Activated naive CD8-positive, alpha-beta T cell treated with anti-CD3 and anti-CD28 coated beads for 36 hours (primary cell): ENCODE measurements at places on chromosomes 1 and 21. TPM values are rescaled to one million over a fixed set of nuclear protein-coding genes. Genes with fewer than 3 reads are reported as not detected.

The COX20 gene
- 50.7 TPM for total RNA-seq

DNA sequence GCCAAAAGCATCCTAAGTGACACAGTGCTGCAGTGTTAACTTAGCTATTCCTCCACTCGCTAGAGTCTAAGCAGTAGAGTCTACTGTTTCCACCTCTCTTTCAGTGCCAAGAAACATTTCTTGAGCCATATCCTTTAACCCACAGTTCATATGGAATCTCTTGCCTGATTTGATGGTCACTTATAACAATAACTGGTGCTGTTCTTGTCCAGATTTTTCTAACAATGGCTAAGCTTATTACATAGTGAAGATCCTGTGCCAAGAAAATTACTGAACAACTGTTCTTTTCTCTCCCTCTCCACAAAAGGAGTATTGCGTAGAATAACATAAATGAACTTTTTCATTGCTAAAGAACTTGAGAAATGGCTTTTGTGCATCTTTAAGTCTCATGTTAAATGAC, 121.3 kb downstream of the CDC7 start:
- H3K36me3 ChIP-seq = no peaks in the 10 kb centered on the region
- H3K4me1 ChIP-seq = no peaks in the 10 kb centered on the region
- DNase-seq = no peak
- H3K27ac ChIP-seq = no peak overlapping the region
- no peak overlapping the region for H3K4me3 ChIP-seq

DNA sequence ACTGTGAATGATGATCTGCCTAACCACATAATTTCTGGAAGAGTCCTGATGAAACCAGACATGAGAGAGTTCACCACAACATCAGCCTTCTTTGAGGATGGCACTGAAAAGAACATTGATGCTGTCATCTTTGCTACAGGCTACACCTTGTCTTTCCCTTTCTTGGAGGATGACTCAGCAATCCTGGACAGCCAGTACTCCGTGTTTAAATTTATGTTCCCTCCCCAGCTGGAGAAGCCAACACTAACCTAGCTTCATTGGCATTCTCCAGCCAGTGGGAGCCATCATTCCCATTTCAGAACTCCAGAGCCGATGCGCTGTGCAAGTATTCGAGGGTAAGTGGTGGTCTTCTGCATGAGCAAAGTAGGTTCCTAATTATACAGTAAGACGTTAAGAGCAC, 164.1 kb upstream of the POGK start:
- H3K4me1 ChIP-seq = peaks cover 11% of the 10 kb centered on the region
- no peaks in the 10 kb centered on the region for H3K36me3 ChIP-seq
- no peak for DNase-seq
- H3K4me3 ChIP-seq = no peak overlapping the region
- no peak overlapping the region for H3K27ac ChIP-seq

GRCh38 chr1:48761986-48762385, 14.7 kb downstream of the BEND5 start:
- no peak for DNase-seq
- H3K4me3 ChIP-seq = no peak overlapping the region
- H3K27ac ChIP-seq = no peak overlapping the region

- DNase-seq = no peak
- H3K4me1 ChIP-seq = no peaks in the 10 kb centered on the region
- peaks cover 2% of the 10 kb centered on the region for H3K36me3 ChIP-seq
- H3K4me3 ChIP-seq = no peak overlapping the region
Observed at GRCh38 chr1:53133261-53134041, 9.0 kb downstream of the SLC1A7 start.

The ANGPTL3 gene
- not detected for total RNA-seq

The OR2AK2 gene
- not detected for total RNA-seq
